GM13976 (cell line): ENCODE measurements at places on chromosomes 12 and 14.

- no peak for DNase-seq
Observed at GRCh38 chr14:92884410-92884809, 38.5 kb upstream of the CHGA start.

DNA sequence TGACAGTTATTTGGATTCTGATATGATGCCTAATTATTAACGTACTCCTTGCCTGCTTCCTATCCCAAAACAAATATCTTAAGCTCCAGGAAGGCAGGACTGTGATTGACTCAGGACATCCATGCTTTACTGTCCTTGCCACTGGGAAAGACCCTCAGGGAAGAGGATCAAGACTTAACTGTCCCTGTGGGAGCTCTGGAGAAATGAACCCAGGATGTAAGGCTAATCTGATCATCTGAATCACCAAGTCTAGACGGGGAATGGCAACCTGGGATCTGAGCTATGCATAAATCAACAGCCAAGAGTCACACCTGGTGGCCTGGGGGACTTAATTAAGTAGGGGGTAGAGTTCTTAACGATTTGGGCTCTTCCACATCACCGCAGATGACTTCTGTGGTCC, 153.2 kb upstream of the BCL2L14 start:
- DNase-seq, result no peak

DNA sequence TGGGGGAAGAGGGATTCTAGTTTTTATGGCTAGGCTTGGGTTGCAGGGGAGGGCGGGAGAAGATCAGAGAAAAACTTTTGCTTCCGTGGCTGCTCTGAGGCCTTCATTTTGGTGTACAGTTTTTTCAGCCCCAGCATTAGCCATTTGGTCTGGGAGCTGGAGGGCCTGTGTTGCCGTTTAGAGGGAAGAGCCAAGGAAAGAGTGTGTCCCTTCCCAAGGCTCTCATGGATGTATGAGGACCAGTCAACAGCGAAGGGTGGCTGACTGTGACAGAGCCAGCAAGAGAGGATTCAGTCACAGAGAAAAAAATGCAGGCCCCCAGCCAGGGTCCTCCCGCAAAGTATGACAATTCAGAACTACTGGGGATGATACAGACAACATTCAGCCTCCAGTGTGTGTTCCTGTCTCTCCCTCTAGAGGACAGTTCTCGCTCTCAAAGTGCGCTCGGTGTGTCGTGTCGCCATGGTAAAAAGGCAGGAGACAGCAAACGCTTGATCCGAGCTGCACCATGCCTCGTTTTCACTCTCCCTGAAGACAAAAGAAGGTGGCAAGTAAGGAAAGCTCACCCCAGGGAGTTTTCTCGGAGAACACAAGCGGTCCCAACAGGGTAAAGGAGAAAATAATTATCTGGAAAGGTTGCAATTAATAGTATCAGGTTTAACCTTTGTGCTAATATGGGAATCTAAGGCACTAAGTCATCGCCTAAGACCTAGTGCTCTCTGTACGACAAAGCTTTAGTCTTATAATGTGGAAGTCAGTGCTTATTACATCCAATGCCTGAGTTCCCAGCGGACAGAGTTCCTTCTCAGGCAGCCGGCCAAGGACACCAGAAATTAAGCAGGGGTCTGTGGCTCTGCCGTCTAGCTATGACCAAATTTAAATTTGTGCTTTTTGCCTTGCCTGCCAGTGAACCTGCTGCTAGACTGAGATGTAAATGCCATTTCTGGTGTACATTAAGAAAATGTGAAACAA, 157.3 kb upstream of the PLXNC1 start:
- DNase-seq, result no peak

- no peak for DNase-seq
Observed at GRCh38 chr14:69086537-69086936, 66.4 kb downstream of the DCAF5 start.

DNA sequence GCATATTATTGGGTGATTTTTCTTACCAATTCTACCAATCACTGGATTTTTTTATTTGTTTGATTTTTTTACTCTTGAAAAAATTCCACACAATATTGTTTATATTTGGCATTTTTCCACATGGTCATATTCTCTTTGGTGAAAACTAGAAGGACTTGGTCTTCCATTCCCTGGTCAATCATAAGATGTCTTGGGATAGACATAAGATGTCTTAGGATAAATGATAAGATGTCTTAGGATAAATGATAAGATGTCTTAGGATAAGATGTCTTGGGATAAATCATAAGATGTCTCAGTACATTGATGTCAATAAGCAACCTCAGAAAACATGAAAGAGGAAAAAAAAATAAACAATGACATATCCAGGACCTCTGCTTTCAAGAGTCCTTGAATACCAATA, 309.1 kb downstream of the LRFN5 start:
- DNase-seq, result no peak

DNA sequence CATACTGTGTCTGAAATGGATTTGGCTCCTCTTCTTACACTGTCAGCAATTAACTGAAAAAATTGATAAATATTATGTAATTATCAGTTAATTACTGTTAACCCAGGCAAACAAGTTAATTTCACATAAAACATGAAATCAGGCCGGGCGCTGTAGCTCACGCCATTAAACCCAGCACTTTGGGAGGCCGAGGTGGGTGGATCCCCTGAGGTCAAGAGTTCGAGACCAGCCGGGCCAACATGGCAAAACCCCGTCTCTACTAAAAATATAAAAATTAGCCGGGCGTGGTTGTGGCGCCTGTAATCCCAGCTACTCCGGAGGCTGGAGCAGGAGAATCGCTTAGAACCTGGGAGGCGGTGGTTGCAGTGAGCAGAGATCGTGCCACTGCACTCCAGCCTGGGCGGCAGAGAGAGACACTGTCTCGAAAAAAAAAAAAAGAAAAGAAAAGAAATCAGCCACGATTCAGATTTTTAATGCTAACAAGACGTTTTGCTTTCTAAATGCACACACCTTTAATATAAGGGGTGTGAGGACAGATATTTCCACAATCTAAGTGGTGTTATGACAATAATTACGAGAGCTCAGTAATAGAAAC, 473 bp upstream of the TMEM19 start:
- no peak for DNase-seq
